SK-N-SH (cell line): ENCODE measurements at places on chromosomes 7 and 10. TPM values are rescaled to one million over a fixed set of nuclear protein-coding genes. Genes with fewer than 3 reads are reported as not detected.

Gene TEX47
- not detected in 2 replicates for polyA plus RNA-seq

Gene XRCC2
- polyA plus RNA-seq, result 3.1 and 3.4 TPM in 2 replicates

Gene C7orf33
- not detected in 2 replicates for polyA plus RNA-seq

Gene ZNF3
- 30.5 and 45.2 TPM in 2 replicates for polyA plus RNA-seq
